ENCODE measurements at places on chromosomes 6 and 20.

GRCh38 chr6:144190080-144190479, 39.8 kb downstream of the STX11 start:
- DNase-seq = peak; percentile 48
- no peak overlapping the region for H3K27ac ChIP-seq
- H3K27me3 ChIP-seq = no peaks in the 10 kb centered on the region
- H3K4me3 ChIP-seq = no peak overlapping the region
- H3K36me3 ChIP-seq = no peaks in the 10 kb centered on the region

- no peaks in the 10 kb centered on the region for H3K36me3 ChIP-seq
- DNase-seq = no peak
- peaks cover 2% of the 10 kb centered on the region for H3K4me1 ChIP-seq
Observed at GRCh38 chr6:4872841-4873240, 96.6 kb downstream of the CDYL start.

GRCh38 chr6:10190042-10190441, 224.8 kb downstream of the TFAP2A start:
- H3K4me1 ChIP-seq = peaks cover 7% of the 10 kb centered on the region
- H3K27ac ChIP-seq = no peak overlapping the region
- no peaks in the 10 kb centered on the region for H3K36me3 ChIP-seq
- peak; percentile 80 for DNase-seq
- no peaks in the 10 kb centered on the region for H3K27me3 ChIP-seq

DNA sequence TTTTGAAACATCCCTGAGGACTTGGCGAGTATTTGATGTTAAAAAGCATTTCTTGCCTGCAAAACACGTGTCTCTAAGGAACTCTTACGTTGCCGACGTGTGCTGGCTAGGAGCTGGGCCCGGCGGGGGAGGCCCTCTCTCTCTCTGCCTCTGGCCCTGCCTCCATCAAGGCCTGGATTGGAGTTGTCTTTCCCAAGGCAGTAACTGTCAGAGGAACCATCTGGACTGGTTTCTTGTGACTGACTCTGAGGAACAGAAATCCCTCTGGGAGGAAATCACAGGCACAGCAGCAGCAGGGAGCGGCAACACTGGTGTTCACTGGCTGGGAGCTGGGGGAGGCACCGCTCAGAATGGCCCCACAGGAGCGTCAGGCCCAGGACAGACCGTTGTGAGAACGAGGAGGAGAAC, 244.2 kb downstream of the NRN1 start:
- H3K4me3 ChIP-seq = no peak overlapping the region
- H3K4me1 ChIP-seq = no peaks in the 10 kb centered on the region
- DNase-seq = no peak
- H3K27me3 ChIP-seq = no peaks in the 10 kb centered on the region

- DNase-seq = no peak
- H3K4me3 ChIP-seq = no peak overlapping the region
- H3K27me3 ChIP-seq = no peaks in the 10 kb centered on the region
- H3K36me3 ChIP-seq = no peaks in the 10 kb centered on the region
- no peak overlapping the region for H3K27ac ChIP-seq
- H3K4me1 ChIP-seq = no peaks in the 10 kb centered on the region
Observed at GRCh38 chr6:151682251-151682650, 125.2 kb upstream of the ESR1 start.

DNA sequence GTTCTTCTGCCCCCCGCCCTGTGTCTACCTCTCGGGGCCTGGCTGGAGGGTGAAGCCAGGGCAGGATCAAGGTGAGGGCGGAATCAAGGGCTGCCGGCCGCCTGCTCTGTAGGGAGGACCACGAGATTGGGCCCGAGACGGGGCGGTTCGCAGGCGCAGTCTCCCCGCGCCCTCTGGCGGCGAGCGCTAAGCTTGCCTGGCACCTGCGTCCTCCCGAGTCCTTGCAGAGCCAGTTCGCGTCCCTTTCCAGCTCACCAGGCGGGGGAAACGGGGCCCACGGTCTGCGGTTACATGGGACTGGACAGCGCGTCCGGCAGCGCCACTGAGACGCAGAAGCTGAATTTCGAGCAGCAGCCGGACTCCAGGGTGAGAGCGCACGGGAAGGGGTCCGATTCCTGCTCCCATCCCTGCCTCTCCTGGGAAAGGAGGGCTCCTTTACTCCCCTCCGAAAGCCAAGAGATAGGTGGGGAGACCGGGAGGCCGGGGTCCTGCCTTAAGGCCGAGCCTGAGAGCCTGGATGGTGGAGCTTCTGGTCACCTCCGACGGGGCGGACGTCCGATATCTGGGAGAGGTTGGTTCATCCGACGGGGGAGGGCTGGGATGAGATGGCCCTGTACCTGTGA, 3.6 kb upstream of the MATN4 start:
- H3K27me3 ChIP-seq = no peaks in the 10 kb centered on the region
- H3K4me1 ChIP-seq = peaks cover 9% of the 10 kb centered on the region
- peak; percentile 79 for DNase-seq
- H3K27ac ChIP-seq = no peak overlapping the region
- no peaks in the 10 kb centered on the region for H3K36me3 ChIP-seq
